ENCODE measurements at places on chromosomes 2 and 18.

DNA sequence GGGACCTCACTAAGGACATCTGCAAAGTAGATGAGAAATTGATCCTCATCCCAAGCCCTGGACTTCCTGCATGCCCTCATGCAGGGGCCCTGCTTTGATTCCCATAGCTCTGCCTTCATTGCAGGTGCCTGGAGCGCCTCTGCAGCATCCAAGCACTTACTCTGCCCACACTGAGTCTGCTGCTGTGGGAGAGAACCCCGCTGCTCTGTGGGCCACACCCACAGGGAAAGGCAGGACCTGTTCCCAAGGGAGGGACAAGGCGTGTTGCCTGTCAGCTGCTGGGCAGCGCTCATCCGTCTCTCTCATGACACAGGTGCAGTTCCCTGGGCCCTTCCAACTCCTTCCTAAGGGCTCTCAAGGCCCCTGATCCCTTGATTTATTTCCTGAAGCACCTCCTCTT, 266.8 kb upstream of the SMIM21 start:
- no peak for DNase-seq

DNA sequence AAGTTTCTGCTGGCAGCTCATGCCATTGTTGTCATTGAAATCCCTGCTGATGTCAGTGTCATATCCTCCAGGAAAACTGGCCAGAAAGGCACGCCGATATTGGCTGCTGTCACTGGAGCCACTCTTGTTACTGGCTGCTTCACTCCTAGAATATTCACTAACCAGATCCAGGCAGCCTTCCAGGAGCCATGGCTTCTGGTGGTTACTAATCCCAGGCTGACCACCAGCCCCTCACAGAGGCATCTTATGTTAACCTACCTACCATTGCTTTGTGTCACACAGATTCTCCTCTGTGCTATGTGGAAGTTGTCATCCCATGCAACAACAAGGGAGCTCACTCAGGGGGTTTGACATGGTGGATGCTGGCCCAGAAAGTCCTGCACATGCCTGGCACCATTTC, 27.0 kb upstream of the MTX2 start:
- DNase-seq: no peak

DNA sequence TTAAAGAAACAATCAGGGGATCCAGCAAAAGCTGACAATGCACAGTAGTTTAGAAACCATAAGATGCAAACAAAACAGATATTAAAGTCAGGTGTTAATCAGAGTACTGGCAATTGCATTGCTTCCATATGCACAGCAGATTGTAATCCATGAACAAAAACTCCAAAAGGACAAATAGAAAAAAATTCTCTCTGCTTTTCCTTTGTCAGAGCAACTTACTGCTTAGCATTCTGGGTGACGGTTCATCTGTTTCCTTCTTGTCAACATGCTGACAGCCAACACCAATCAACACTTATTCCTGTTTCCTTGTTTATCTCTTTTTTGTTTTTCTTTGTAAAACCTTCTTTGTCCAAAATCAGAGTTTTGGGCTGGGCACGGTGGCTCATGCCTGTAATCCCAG, 473.1 kb downstream of the XIRP2 start:
- DNase-seq: no peak

GRCh38 chr2:145431181-145431951, 911.4 kb upstream of the ZEB2 start:
- no peak for DNase-seq

Data from activated T-cell treated with anti-CD3 and anti-CD28 coated beads, Interleukin-2, amount 50 U/mL, for 4 hours (primary cell).